RWPE2 (cell line): ENCODE measurements at places on chromosomes 6 and 20.

DNA sequence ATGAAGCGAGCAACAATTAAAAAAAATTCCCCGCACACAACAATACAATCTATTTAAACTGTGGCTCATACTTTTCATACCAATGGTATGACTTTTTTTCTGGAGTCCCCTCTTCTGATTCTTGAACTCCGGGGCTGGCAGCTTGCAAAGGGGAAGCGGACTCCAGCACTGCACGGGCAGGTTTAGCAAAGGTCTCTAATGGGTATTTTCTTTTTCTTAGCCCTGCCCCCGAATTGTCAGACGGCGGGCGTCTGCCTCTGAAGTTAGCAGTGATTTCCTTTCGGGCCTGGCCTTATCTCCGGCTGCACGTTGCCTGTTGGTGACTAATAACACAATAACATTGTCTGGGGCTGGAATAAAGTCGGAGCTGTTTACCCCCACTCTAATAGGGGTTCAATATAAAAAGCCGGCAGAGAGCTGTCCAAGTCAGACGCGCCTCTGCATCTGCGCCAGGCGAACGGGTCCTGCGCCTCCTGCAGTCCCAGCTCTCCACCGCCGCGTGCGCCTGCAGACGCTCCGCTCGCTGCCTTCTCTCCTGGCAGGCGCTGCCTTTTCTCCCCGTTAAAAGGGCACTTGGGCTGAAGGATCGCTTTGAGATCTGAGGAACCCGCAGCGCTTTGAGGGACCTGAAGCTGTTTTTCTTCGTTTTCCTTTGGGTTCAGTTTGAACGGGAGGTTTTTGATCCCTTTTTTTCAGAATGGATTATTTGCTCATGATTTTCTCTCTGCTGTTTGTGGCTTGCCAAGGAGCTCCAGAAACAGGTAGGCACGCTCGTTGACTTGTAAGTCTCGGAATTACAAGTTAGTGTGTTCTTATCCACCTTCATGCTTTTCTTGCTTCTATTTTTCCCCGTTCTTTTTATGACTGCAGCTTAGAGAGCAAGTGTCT is at the start of gene EDN1:
Gene EDN1, plus strand, starts transcription at position 429 of the 888 bp plus-strand sequence. Its CDS starts 269 bp downstream, at position 698.
- H3K27me3 ChIP-seq, result no peaks in the 10 kb centered on the region
- H3K27ac ChIP-seq, result peak within 1 kb of the TSS; percentile 90
- peak; percentile 85 for DNase-seq
- peaks cover 36% of the 10 kb centered on the region for H3K4me1 ChIP-seq

- peaks cover 62% of the 10 kb centered on the region for H3K4me1 ChIP-seq
- DNase-seq, result peak; percentile 89
- H3K4me3 ChIP-seq, result no peak overlapping the region
- no peaks in the 10 kb centered on the region for H3K36me3 ChIP-seq
Observed at GRCh38 chr6:42404484-42404883, 47.2 kb downstream of the TRERF1 start.

DNA sequence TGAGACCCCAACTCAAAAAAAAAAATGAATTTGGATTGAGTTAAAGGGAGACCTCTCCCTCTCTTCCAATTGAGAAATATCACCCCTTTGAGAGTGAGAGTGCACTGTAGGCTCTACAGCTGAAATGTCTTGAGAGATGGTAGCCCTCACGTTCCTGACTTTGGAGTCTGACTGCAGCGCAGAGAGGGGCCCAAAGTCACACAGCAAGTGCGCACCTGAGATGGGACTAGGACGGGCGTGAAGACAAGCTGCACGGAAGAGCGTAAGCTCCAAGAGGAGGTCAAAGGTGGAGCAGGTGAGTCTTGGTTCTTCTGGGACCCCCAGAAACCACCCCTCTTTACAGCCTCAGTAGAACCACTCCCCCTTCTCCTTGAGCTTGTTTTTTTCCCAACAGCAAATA is 643 bp downstream of the SLA2 start:
- no peaks in the 10 kb centered on the region for H3K36me3 ChIP-seq
- DNase-seq, result no peak
- peaks cover 5% of the 10 kb centered on the region for H3K4me1 ChIP-seq
- H3K4me3 ChIP-seq, result no peak overlapping the region

- H3K4me1 ChIP-seq, result peaks cover 27% of the 10 kb centered on the region
- H3K36me3 ChIP-seq, result no peaks in the 10 kb centered on the region
- no peaks in the 10 kb centered on the region for H3K27me3 ChIP-seq
- H3K4me3 ChIP-seq, result no peak overlapping the region
- peak overlapping the region; percentile 63 for H3K27ac ChIP-seq
Observed at GRCh38 chr6:139764498-139764986, 390.1 kb upstream of the CITED2 start.

- no peak overlapping the region for H3K4me3 ChIP-seq
- no peaks in the 10 kb centered on the region for H3K27me3 ChIP-seq
- no peak for DNase-seq
- H3K4me1 ChIP-seq, result peaks cover 4% of the 10 kb centered on the region
Observed at GRCh38 chr20:52193133-52193532, 1.6 kb upstream of the ZFP64 start.

GRCh38 chr20:41138475-41139226 is 1.3 kb downstream of the PLCG1 start:
- H3K36me3 ChIP-seq, result peaks cover 19% of the 10 kb centered on the region
- no peaks in the 10 kb centered on the region for H3K27me3 ChIP-seq
- H3K4me1 ChIP-seq, result peaks cover 17% of the 10 kb centered on the region
- peak overlapping the region; percentile 83 for H3K4me3 ChIP-seq
- peak overlapping the region; percentile 67 for H3K27ac ChIP-seq

DNA sequence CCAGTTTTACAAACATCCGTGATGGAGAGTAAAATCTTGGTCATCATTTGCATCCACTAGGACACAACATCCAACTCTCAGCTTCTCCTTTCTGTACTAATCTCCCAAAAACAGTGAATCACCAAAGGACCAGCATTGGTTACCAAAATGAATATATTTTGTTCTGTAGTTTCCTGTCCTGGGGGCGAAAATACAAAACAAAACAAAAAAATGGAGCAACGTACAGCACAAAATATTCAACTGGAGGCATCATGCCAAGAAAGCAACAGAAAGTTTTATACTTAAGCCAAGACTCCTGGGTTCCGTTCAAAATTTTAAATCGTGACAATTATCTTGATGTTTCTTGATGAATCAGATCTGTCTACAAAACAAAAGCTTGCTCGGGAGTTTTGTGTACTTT is 126.6 kb upstream of the CCDC28A start:
- H3K27ac ChIP-seq, result peak overlapping the region; percentile 25
- no peak for DNase-seq
- no peaks in the 10 kb centered on the region for H3K36me3 ChIP-seq
- H3K4me1 ChIP-seq, result peaks cover 6% of the 10 kb centered on the region
- no peaks in the 10 kb centered on the region for H3K27me3 ChIP-seq

DNA sequence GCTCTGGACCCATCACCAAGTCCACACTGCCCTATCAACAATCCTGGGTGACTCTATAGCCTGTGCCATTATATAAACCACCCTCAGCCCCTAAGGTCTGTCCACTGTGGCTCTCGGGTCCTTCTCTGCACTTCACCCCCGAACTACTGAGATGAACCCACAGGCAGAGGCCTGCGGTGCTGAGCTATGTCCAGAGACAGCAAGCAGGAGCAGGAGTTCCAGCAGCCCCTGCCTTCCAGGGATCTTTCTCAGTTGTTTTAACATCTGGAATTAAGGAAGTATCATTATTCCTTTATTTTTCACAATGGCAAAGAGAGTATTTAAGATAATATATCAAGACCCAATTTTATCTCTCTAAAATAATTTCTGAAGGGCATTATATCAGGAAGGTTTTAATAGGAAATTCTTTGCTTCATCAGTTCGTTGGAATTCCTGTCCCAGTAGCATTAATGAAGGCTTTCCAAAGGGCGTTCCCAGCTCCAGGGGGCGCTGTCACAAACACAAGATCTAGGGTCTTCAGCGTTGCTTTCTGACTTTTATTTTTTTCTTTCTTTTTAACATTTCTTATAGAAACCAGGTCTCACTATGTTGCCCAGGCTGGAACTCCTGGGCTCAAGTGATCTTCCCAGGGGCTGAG is 27.3 kb downstream of the RRBP1 start:
- no peaks in the 10 kb centered on the region for H3K4me1 ChIP-seq
- no peak overlapping the region for H3K4me3 ChIP-seq
- H3K27me3 ChIP-seq, result no peaks in the 10 kb centered on the region
- H3K27ac ChIP-seq, result no peak overlapping the region
- peak; percentile 15 for DNase-seq
- peaks cover 83% of the 10 kb centered on the region for H3K36me3 ChIP-seq

DNA sequence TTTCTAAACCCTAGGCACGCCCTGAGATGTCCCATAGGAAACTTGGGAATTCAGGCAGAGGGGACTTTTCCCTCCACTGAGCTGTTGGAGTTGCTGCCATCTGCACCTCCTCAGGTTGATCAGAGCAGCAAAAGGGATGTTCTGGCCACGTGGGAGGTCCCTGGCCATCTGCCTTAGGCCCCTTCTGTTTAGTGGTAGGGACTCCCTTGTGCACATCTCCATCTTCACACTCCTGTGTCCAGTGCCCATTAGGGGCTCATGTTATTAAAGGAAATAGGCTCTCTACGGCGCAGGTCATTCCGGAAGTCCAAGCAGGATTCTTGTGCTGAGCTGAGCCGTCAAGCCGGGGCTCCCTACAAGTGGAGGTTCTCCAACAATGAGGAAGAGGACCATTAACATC is 237.8 kb upstream of the RIN2 start:
- H3K27me3 ChIP-seq, result no peaks in the 10 kb centered on the region
- no peak overlapping the region for H3K27ac ChIP-seq
- H3K4me3 ChIP-seq, result no peak overlapping the region

DNA sequence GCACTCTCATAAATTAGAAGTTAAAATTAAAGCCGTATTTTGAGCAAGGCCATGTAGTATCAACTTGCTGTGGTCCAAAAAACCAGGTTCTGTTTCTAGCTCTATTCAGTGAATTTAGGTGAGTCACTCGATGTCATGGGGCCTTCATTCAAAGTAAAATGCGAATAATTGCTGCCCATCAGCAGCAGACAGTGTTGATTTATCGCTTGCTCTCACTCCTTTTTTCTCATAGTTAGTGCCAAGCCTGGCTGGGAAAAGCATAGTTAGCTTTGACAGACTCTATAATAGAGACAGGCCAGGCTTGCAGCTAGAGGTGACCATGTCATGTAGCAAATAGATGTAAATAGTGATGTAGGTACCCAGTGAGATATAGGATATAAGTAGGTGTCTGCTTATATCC is 136.0 kb downstream of the EDN1 start:
- DNase-seq, result no peak
- H3K27ac ChIP-seq, result no peak overlapping the region
- H3K4me3 ChIP-seq, result no peak overlapping the region

DNA sequence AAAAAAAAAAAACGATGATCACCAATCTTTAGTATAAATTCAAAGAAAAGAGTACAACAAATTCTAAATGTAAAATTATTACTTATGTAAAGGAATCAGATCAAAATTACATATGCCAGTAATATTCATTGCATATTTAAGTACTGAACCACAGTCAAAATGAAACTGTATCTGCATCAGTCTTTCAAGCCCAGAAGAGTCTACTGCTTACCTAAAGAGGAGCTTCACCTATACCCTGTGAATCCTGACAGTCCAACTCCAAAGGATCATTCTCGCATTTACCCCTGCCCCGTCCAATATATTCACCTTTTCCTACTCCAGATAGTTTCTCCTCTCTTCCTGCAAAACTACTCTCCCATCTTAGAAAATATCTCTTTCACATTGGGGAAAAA is 9.2 kb downstream of the ATG5 start:
- no peaks in the 10 kb centered on the region for H3K27me3 ChIP-seq
- H3K36me3 ChIP-seq, result peaks cover 33% of the 10 kb centered on the region
- H3K4me3 ChIP-seq, result no peak overlapping the region

- no peaks in the 10 kb centered on the region for H3K27me3 ChIP-seq
- no peaks in the 10 kb centered on the region for H3K4me1 ChIP-seq
- H3K36me3 ChIP-seq, result no peaks in the 10 kb centered on the region
- DNase-seq, result no peak
- H3K27ac ChIP-seq, result no peak overlapping the region
Observed at GRCh38 chr6:167569879-167570278, 245.0 kb downstream of the TTLL2 start.

DNA sequence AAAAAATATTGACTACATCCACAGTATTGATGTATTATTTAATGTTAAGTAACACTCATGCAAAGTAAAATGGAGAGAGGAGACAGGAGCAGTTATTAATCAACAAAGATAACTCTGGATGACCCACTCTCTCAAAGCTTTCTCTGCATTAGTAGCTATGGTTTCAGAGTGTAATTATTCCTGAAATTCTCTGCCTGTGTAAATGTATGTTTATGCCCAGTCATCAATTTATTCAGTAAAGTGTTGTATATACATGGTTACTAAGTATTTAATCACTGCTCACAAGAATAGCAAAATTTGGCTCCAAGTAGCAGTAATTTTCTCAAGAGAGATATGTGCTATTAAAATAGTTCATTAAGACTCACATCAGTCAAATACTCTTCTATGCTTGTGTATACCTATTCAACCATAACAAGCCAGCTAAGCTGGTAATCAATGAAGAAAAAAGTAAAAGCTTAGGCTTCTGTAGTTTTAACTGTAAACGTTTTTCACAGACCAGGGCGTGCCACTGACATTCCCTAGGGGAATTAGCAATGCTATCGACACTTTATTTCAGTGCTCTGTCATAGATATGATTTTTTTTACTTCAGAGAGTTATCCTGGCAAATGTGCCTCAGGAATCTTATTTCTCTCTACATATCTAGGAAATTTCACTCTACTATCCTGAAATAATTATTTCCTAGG is 54.0 kb upstream of the RAB32 start:
- no peaks in the 10 kb centered on the region for H3K4me1 ChIP-seq
- DNase-seq, result no peak
- no peak overlapping the region for H3K27ac ChIP-seq
- H3K36me3 ChIP-seq, result no peaks in the 10 kb centered on the region
- no peaks in the 10 kb centered on the region for H3K27me3 ChIP-seq

DNA sequence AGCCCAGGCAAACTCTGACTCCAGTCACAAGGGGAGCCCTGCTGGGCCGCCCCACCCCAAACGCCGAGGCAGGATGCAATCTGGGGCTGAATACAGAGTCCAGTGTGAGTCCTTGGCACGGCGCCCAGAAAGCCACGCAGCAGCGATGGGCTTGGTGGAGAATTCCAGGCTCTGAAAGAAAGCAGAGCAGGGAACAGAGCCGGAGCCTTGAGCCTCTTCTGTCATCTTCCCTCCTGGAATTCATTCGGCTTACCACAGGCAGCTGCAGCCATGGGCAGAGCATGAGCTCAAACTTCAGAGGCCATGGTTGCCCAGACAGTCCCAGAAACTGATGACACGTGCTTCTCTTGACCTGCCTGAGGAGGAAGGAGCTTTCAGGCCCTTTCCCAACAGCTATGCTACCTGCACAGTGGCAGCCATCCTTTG is 441.1 kb upstream of the JARID2 start:
- no peaks in the 10 kb centered on the region for H3K36me3 ChIP-seq
- no peak overlapping the region for H3K4me3 ChIP-seq
- DNase-seq, result no peak
- no peak overlapping the region for H3K27ac ChIP-seq

DNA sequence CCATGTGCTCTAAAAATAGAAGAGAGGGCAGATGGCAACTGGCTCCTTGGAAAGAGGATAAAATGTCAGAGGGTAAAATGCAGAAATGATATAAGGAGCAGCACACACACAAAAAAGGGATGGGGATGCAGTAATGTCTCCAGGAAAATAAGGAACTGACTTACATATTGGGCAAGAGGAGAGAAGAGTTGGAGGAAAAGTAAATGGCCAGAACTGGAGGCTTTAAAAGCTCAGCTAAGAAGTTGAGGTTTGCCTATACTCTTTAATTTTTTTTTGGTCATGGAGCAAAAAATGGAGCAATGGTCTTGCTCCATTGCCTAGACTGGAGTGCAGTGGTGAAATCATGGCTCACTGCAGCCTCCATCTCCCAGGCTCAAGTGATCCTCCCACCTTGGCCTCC is 93.7 kb downstream of the SULF2 start:
- no peak for DNase-seq
- H3K4me3 ChIP-seq, result no peak overlapping the region
- H3K4me1 ChIP-seq, result no peaks in the 10 kb centered on the region
- H3K27me3 ChIP-seq, result no peaks in the 10 kb centered on the region
